ENCODE measurements at places on chromosomes 13 and 19.

- DNase-seq, result no peak
These were observed 21.2 kb downstream of the INSR start for GRCh38 chr19:7272856-7273578.

GRCh38 chr13:101486708-101487437 is 34.4 kb downstream of the ITGBL1 start:
- DNase-seq, result no peak

- no peak for DNase-seq
These were observed 56.1 kb downstream of the MLLT1 start for GRCh38 chr19:6223461-6224307.

- DNase-seq, result no peak
These were observed 13.6 kb downstream of the UFM1 start for GRCh38 chr13:38363219-38363618.

- no peak for DNase-seq
These were observed 499.5 kb upstream of the SLITRK6 start for GRCh38 chr13:86298725-86299124.

DNA sequence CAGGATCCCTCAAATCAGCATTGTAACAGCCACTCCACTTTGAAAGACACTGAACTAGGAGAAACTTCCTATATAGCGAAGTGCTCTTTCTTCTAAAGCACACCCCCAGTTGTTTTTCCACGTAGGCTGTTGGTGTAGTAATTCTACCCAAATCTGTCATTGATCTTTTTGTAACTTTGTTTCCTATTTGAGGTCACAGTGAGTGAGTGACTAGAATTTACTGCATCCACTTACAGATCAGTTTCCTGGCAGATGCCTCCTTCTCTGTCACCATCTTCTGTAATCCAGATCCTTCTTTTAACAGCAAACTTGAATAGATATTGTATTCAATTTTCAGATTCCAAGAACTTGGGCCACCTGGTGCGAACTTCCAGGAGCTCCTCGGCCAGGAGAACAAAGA is 15.3 kb downstream of the ZAR1L start:
- DNase-seq, result no peak

GRCh38 chr13:48804821-48805601 is 151.3 kb downstream of the CYSLTR2 start:
- peak; percentile 10 for DNase-seq

GRCh38 chr19:49151267-49152118 is 3.7 kb downstream of the HRC start:
- peak; percentile 45 for DNase-seq

GRCh38 chr19:5672708-5673459 is 7.4 kb downstream of the MICOS13 start:
- no peak for DNase-seq

- peak; percentile 70 for DNase-seq
These were observed at the start of gene STRN4 for GRCh38 chr19:46746281-46747057. STRN4 (minus strand) TSS chr19:46746450; CDS start chr19:46746430, 20 bp downstream.

DNA sequence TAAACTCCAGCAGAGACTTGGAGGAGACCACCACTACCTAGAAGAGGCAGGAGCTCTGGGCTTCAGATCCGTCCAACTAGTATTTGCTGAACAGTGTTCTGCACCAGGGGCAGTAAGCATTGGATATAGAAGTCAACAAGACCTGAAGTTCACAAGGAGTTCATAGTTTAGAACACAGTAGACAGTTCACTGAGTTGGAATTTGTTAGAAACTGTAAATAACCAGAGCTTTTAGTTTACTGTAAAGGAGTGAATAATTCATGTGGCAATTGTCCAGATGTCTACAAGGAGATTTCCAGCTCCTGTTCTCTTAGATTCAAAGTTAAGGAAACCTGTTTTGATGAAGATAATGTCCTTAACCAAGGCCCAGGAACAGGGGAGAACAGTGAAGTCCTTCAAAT is 128.9 kb downstream of the COG6 start:
- DNase-seq, result no peak

- no peak for DNase-seq
These were observed 59.0 kb downstream of the SERP2 start for GRCh38 chr13:44432650-44433049.

DNA sequence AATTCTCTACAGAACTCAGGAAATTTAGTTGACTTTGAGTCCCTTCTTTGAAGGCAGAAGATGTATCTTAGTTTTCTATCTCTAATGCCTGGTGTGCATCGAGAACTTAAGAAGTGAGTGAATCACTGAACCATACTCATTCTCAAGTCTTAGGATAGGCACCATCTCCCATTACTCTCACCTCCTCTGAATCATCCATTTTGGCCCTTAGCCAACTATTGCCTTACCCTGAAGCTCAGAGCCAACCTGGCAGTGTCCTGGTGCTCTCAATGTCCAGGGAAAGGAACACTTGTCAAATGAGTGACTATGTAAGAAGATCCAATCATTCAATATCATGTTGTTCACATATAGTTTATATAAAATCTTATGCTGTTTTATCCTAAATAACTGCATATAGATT is 146.6 kb downstream of the RGCC start:
- no peak for DNase-seq

- DNase-seq, result no peak
These were observed 23.6 kb downstream of the SOHLH2 start for GRCh38 chr13:36190771-36191170.

- no peak for DNase-seq
These were observed 24.7 kb downstream of the RASA3 start for GRCh38 chr13:114107686-114108081.

DNA sequence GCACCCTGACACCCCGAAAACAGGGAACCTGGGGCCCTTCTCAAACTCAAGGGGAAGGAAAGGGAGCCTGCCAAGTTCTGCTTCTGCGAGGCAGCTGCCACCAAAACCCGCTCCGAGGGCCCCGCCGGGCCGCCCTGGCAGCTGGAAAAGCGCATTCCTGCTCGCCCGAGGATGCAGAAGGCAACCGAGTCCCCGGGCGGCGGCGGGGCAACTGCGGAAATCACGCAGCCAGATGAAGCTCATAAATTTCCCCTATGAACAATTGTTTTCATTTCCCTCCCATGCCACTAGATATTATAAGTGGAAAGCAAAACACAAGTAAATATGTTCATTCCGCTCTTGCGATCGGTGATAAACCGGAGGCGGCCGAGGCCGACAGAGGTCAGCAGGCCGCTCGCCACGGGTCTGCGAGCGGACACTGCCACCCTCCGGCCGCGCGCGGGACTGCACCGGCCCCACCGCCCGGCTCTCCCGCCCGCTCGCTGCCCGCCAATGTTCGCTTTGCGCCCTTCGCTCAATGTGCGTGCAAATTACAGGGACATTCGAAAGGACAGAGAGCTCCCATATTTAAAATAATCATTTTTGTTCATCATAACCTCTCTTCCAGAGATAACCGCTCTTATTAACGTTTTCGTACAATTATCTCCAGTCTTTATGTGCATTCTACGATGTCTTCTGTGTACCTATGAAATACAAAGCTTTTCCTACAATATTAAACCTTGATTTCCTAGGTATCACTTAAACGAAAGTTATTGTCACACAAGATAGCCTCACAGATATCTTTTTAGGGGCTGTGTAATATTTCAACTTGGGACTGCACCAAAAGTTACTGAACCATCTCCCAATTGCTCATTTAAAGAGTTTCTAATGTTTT is 120.8 kb upstream of the ZNF507 start:
- peak; percentile 41 for DNase-seq

DNA sequence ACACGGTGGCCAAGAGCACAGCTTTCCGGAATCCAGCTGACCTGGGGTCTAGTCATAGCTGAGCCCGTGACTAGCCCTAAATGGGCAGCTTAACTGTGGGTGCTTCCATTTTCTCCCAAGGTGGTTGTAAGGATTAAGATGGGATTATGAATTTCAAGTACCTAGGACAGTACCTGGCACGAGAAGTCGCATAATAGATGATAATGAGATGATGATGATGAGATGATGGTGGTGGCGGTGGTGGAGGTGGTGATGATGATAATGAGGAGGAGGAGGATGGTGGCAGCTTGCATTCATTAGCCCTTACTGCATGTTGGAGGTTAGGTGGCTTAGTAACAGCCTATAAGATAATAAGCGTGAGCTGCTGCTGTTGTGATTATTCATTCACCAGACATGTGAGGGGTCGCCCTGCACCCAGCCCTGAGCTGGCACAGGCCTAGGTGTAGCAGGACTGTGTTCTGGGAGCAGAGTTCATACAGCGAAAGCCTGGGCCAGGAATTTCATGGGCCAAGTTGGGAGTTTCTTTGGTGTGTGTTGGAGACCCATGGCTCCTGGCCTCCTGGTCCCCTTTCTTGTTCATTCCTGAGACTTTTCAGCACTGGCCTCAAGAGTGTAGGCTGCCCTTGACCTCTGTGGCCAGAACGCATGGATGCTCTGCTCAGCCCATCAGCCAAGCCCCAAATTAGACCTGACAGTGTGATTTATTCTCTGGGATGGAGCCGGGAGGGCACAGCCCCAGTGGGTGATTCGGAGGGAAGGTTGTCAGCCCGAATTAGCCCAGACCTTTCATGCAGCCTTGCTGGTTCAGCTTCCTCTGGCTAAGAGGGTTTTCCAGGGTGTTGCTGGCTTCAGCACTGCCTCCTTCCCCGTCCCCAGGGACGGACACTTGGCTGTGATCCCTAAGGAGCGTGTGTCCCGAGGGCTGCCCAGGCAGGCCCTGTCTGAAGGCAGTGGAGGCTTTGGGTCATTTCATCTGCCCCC is 128.8 kb downstream of the SIPA1L3 start:
- DNase-seq, result no peak

DNA sequence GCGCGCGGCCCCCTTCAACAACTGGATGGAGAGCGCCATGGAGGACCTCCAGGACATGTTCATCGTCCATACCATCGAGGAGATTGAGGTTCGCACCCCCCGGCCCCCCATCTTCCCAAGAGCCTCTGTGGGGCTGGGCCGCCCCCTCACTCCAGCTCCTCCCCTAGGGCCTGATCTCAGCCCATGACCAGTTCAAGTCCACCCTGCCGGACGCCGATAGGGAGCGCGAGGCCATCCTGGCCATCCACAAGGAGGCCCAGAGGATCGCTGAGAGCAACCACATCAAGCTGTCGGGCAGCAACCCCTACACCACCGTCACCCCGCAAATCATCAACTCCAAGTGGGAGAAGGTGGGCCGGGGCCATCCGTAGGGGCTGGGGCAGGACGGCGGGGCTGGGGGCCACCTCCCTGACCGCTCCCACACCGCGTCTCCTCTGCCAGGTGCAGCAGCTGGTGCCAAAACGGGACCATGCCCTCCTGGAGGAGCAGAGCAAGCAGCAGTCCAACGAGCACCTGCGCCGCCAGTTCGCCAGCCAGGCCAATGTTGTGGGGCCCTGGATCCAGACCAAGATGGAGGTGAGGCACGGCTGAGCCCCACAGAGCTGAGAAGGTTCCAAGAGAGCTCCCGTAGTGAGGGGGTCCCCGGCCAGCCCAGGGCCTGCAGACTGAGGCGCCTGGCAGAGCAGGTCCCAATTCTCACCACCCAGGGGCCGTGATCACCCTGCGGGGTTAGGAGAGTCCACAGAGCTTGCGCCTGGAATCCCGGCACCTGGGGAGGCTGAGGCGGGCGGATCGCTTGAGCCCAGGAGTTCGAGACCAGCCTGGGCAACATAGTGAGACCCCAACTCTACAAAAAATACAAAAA is 20.1 kb downstream of the CAPN12 start:
- no peak for DNase-seq

- DNase-seq, result no peak
These were observed 577.9 kb downstream of the LMO7 start for GRCh38 chr13:76214001-76214400.

DNA sequence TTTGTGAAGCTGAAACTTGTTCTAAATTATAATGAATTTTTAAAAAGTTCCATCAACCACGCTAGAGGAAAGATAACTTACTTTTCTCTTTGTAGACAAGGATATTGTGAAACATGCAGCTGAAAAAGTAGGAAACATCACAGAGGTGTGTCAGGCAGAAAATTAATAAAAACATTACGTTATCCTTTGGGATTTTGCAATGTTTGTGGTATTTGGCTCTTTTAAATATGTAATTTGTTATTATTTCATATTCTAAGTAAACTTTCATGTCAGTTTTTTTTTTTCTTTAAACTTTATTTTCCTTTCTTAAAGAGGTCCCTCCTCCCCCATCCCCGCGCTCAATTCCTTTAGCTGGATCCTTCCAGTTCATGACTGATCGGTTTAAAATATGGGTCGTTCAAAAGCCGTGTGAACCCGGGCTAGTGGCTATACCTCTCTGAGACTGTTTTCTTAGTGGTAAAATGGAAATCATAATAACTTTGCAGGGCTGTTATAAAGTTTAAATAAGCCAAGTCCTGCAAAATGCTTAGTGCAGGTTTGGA is 740 bp upstream of the CCDC61 start:
- DNase-seq, result no peak

DNA sequence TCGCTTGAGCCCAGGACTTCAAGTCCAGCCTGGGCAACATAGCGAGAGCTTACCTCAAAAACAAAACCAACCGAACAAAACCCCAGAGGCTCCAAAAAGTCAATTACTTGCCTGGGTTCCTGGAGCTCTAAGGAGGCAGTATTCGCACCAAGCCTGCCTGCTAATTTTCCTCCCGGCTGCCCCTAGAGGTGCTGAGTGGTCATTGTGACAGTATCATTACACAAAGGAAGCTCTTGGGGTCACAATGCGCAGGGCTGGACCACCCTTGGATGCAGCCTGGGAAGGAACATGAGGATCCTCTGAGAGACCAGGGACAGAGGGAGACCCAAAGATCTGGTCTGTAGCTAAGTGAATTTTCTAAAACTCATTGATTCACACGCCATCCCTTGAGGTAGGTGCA is 8.5 kb upstream of the PEX11G start:
- no peak for DNase-seq

- DNase-seq, result peak; percentile 2
These were observed 108.9 kb downstream of the DNAJC15 start for GRCh38 chr13:43132257-43132656.

GRCh38 chr19:18869023-18869618 is 26.8 kb downstream of the CERS1 start:
- DNase-seq, result no peak

DNA sequence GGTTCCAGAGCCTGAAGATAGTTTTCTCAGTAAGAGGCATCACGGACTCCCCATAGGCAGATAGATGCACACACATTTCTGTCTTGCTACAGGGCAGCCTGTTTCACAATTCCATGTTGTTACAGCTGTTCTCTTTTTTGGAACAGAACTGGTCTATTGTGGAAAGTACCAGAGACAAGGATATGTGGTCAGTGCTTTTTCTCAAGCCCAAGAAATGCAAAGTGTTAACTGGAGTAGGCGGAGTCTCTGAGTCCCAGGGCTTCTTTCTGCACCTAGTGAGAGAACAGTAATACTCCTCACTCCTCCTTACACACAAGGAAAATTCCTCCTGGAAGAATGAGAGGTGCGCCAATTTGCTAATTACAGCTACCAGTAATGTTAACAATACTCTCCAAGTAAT is 141.6 kb upstream of the ARGLU1 start:
- no peak for DNase-seq

DNA sequence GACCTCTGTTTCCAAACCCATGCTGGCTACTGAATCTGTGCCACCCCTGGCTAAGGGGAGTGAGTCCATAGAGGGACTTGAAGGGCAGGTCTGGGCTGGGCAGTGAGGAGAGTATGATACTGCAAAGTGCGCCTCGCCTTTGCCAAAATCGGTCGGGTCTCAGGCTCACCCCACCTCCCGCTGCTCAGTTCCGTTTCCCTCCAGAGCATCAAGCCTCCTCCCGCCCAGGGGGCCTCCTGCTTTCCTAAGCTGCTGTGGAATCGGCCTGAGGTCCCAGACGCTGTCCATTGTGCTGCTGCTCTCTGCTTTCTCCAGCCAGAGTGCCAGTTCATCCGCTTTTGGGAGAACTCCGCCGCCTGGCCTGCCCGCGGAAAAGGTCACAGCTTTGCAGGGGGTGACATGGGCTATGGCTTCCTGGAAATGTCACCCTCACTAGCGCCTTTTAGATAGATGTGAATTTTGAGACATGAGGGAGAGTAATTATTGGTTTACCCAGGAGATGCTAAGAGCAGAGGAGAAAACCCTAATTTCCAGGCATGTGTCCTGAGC is 1418.4 kb downstream of the UQCRFS1 start:
- DNase-seq, result no peak

- DNase-seq, result no peak
These were observed 138.3 kb downstream of the FLT1 start for GRCh38 chr13:28356561-28357021.
